Kidney tubule cell (primary cell): ENCODE measurements at places on chromosomes 12 and 14.

DNA sequence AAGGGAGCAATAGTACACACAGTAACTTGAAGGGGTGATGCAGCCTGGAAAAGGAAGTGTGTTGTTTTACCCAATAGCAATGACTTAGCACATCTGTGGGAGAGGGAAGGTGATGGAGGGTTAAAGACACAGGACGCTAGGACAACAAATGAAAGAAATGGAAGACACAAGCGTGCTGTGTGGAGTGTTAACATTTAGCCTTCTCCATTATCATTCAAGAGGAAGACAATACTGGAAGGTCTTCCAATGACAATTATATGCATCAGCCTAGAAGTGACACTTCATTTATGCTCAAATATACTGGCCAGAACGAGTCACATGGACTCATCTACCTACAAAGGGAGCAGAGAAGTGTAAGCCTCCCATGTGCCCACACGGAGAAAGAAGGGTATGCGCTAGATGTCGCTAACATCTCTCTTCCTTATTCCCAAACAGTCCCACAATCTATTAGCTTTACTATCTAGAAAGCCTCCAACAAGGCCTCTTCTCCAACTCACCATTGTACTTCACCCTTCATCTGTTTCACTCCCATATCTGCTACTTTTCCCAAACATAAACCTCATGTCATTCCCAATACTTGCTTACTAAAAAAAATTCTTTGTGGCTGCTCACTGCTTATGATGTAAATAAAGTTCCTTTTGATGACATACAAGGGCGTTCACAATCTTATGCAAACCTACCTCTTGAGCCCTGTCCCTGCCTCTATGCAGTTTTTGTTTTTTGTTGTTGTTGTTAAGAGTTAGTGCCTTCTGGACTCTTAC, 20.3 kb downstream of the PPM1H start:
- no peak for DNase-seq

DNA sequence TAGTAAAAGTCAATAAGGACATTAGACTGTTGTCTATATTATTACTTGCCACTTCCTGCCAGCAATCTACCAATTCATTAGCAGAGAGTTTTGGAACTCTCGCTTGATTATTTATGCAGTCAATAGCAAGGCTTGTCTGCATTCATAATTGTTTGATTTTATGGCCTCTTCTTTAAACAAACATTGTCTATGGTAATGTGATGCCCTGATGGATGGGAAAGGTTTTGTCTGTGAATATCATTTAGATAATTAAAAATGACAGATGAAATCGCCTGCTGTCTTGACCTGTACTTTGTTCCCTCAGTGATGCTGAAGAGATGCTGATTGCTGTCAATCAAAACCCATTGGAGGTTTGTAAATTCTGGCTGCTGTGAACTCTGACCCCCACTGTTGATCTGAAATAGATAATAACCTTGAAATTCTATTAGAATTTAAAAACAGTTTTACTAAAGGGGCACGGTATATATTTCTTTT, 455.3 kb downstream of the NPAS3 start:
- DNase-seq, result no peak

GRCh38 chr14:70558356-70558755, 23.6 kb upstream of the ADAM20 start:
- no peak for DNase-seq

DNA sequence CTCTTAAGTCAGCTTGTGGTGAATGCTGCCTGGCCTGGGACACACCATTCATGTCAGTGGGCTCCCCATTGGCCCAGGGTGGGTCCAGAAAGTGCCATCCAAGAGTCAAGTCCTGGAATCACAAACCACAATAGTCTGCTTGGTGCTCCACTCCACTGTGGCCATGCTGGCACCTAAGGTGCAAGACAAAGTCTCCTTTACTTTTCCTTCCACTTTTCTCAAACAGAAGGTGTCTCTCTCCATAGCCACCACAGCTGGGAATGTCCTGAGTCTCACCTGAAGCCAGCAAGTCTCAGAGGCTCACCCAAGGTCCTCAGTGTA, 9.0 kb downstream of the RDH16 start:
- DNase-seq, result no peak

DNA sequence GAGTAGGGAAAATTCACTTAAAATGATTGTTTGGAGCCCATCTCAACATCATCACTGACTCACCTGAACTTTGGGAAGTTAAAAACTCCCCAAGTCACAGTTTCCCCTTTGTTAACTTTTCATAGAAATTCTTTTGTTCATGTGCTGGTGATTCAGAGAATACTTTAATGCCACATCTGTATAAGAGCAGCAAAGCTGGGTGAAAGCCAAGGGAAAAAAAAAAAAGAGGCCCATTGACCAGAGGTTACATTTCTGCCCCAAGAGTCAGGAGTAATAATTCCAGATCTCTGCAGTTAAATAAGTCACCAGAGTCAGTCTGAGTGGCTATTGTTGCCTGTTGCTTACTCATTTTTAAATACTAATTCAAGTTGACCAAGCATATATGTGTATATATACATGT, 136.4 kb upstream of the LGR5 start:
- peak; percentile 88 for DNase-seq

DNA sequence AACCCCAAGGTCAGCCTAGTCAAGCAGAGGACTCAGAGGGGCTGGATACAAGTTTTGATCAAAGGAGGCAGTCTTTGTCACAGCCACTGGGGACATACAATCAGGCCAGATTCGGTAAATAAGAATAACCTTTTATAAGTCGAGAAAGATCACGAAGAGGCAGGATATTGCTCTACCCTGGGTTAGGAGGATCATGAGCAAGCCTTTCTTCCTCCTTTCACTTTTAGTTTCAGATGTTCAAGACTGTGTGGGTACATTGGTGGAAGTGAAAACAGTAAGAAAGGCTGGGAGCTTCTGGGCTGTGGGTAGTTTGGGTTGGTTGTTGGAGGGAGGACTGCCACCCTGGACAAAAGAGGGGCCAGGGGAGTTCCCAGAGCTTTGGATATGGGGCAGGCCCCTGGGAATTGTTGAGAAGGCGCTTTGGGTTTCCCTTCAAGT, 127.7 kb downstream of the SNAPC1 start:
- no peak for DNase-seq

DNA sequence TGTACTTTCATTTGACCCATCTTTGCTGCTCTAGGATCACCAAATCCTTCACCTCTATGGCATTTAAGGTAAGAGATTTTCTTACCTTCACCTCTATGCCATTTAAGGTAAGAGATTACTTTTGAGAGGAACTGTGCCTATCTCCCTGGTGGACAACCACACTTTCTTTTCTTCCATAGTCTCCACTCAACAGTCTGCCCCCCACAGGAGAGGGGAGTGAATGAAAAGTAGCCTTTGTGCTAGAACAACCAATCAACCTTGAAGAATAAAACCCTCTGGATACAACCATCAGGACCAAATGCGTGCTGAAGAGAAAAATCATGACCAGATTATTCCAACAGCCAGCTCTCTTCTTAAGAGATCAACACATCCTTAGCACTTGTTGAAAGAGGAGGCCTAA, 258.6 kb upstream of the TMPO start:
- DNase-seq, result no peak

DNA sequence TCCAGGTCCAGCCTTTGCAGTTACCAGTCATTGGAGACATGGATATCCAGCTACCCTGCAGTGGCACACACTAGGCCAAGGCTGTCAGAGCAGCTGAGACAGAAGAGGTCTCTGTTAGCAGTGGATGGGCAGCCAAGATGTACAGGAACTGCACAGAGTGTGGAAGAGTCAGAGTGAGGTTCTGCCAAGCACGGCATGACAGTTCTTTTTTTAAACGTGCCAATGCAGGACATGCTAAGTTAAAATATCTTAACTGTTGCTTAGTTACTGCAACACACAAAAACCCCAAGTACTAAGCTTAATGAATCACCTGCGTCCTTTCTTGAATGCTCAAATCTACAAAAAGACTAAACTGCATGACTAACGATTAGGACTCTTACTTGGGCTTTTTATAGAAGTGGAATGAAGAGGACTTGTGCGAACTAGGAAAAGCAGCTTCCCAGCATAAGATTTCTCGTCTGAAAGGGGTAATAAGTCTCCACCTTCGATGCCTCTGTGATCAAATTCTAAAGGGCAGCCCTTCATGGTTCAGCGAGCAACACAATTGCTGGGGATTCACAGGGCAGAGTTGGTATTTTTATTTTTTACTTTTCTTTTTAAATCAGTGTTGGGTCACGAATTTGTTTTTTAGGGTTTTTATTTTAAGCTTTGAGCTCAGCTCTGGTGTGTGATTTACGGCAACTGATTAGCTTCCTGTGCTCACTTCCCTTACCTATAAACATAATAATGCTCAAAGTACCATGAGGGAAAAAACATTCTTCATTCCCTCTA, 20.6 kb downstream of the MAPK1IP1L start:
- peak; percentile 97 for DNase-seq

DNA sequence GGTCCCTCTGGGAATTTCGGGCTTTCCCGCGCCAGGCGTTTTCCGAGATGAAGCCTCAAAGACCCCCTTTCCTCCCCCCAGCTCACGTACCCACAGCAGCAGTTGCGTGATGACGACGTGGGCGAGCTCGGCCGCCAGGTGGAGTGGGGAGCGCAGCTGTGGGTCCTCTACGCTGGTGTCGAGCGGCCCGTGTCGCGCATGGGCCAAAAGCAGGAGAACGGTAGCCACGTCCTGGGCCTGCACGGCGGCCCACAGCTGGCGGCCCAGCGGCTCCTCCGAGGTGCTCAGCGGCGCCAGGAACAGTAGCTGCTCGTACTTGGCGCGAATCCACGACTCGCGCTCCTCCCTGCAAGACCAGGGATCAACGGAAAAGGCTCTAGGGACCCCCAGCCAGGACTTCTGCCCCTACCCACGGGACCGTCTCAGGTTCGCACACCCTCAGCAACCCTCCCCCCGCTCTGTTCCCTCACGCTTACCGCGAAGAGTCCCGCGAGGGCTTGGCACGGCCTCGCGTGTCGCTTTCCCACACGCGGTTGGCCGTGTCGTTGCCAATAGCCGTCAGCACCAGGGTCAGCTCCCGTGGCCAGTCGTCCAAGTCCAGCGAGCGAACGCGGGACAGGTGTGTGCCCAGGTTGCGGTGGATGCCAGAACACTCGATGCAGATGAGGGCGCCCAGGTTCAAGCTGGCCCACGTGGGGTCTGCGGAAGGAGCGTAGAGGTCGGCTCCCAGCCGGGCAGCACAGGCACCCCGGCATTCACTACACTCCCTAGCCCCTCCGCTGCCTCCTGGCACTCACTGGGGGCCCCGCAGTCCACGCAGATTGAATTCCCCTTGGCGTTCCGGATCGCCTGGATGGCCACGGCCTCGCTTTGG, 11.4 kb downstream of the AGAP2 start:
- DNase-seq, result peak; percentile 19

- DNase-seq, result no peak
These were observed 18.9 kb downstream of the ERP27 start for GRCh38 chr12:14919455-14919854.

- no peak for DNase-seq
These were observed 39.5 kb downstream of the STXBP6 start for GRCh38 chr14:25010471-25010870.

DNA sequence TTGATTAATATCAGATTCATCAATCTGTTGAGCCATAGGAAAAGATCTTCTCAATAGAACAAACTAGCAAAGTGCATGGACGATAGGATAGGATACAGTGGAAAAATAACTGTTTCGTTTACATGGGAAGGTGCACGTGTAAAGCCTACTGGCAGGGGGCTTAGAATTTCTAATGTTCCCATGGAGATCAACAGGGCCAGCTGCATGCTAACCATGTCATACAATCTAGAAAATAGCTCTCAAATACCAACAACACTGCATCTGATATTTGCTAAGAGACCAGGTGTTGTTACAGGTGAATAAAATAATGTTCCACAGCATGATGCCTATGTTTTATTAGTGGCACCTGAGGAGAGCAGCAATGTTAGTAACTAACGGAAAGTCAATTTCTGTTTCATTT, 72.5 kb downstream of the ACSS3 start:
- DNase-seq, result no peak

- no peak for DNase-seq
These were observed 22.1 kb upstream of the AQP2 start for GRCh38 chr12:49928471-49928870.

GRCh38 chr12:56086608-56087007, 6.6 kb downstream of the ERBB3 start:
- DNase-seq, result no peak

DNA sequence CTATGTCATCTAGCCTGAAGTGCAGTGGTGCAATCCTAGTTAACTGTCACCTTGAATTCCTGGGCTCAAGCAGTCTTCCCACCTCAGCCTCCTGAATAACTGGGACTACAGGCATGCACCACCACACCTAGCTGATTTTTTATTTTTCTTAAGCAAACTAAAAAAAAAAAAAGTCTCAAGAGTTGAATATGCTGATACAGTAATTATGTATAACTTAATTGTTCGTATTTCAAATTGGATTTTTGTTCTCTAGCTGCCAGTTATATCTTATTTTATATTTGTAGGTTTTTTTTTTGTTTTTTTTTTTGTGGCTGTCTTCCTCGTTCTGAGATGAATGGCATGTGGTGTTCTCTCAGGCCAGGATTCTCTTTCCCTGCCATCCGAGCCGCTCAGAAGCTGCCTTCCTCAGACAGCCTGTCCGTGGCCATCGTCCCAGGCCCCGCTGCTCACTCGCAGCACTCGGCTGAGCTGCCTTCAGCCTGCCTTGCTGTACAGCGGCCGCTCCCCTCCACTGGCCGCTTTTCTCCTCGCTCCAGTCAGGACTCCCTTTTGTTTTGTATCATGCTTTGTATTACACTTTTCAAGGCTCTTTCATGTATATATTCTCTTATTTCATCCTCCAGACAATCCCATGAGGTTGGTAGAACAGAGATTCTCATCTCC, 53.3 kb downstream of the WDR20 start:
- no peak for DNase-seq

- DNase-seq, result no peak
These were observed 746.0 kb downstream of the VRK1 start for GRCh38 chr14:97543221-97543620.

DNA sequence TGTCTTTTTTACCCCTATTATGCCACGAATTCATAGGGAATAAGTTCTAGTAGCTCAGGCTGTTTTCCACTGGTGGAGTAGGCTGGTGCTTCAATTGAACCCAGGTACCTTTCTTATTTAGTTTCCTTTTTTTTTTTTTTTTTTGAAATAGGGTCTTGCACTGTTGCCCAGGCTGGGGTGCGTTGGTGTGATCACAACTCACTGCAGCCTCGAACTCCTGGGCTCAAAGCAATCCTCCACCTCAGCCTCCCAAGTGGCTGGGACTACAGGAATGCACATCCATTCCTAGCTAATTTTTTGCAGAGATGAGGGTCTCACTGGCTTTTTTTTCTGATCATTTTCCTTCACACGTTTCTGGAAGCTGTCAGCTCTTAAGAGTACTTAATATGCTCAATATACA, 2.7 kb downstream of the CREBL2 start:
- DNase-seq, result no peak

- no peak for DNase-seq
These were observed 3.4 kb upstream of the ATP2A2 start for GRCh38 chr12:110277530-110278254.
